Fibroblast of skin of left quadriceps (primary cell): ENCODE measurements at places on chromosomes 3 and 15.

- no peak for DNase-seq
Measured at GRCh38 chr15:80749589-80749988, 29.6 kb upstream of the CEMIP start.

DNA sequence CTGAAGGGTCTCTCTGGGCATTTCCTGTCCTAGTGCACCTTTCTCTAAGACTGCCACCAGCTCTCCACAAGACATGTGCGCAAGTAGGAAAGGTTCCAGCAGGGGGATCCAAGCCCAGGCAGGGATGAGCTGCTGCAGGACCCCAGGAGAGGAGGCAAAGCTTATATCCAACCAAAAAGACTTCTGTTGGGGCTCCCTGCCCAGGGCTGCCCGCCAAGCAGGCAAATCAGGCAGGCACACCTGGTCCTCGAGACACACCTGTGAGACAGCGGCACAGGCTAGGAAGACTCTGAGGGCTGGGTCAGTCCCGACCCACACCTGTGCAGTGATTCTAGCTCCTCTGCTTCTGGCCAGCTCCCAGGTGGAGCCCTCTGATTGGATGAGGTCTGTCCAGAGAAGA lies 80.6 kb downstream of the MYLK start:
- DNase-seq, result no peak

DNA sequence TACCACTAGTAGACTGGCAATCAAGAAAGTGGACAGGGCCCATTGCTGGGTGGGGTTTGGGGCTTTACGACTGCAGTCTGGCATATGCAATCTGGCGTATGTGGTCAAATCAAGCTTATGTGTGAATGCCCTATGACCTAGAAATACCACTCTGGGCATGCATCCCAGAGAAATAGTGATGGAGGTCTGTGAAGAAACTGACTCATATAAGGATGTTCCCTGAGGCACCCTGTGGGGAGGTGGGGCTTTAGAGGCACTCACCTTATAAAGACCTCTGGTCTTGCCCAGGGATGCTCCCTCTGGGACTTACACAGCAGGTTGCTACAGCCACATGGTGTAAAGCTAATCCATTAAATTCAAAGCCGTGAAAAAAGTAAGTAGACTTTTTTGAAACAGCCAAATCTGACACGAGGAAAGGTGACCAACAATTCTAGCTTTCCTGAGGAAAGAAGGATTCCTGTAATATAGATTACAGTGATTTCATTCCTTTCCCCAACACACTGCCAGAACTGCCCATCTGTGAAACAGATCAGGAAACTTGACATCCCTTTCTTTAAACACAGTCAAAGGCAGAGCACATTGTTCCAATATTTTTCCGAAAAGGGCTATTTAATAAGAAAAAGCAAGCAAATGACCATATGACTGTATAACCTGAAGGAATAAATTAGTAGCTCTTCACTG lies 13.6 kb downstream of the RARRES1 start:
- DNase-seq, result peak; percentile 69

- DNase-seq, result no peak
Measured at GRCh38 chr3:69058180-69058946, 6.2 kb upstream of the TMF1 start.

- no peak for DNase-seq
Measured at GRCh38 chr3:124587053-124587408, 143.2 kb upstream of the UMPS start.

DNA sequence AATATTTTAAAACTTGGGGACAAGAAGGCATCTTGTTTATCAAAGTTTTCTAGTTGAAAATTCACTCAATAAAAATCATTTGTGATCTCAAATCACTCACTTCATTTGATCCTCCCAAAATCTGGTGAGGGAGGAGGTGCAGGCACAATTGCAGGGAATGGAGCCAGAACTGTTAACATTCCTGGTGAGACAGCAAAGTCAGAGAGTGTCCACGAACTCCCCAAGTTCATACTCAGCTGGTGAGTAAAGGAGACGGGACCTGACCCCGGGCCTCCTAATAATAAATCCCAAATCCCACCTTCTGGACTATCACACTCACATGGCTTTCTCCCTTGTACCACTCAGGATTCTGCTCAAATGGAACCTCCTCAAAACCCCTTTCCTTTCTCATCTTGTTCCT lies 252.3 kb upstream of the LRTM1 start:
- no peak for DNase-seq

DNA sequence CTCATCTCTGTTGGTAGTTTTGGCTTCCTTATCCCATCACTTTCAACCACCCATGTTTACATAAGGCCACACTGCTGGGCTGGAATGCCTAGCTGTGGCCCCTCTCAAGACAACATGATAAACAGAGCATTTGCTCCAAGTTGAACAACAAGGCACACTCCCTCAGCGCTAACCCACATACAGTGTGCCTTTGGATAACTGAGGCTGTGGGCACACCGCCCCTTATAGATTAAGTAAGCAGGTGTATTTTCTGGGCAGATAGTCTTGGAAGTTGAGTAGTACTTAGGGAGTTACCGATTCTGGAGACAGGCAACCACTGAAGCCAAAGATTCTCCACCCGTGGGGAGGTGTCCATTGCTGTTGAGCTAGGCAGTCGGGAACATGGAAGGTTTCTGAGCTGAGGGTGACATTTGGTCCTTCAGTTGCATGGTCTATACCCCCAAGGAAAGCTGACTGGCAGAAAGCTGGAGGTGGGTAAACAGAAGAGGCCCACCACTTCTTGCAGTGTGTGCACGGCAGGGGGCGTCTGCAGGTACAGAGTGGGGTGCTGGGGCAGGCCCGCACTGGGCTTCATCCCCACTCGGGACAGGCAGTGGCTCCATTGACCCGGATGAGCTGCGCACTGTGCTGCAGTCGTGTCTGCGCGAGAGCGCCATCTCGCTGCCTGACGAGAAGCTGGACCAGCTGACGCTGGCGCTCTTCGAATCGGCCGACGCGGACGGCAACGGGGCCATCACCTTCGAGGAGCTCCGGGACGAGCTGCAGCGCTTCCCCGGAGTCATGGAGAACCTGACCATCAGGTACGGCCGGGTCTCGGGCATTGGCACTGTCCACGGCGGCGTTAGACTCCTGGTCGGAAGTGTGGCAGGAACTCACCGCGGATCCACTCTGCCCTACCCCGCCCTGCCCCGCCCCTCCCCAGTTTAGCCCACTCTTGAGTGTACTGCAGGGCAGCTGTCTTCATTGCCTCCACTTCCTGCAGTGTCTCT lies 16.8 kb downstream of the NOX5 start:
- DNase-seq, result no peak

DNA sequence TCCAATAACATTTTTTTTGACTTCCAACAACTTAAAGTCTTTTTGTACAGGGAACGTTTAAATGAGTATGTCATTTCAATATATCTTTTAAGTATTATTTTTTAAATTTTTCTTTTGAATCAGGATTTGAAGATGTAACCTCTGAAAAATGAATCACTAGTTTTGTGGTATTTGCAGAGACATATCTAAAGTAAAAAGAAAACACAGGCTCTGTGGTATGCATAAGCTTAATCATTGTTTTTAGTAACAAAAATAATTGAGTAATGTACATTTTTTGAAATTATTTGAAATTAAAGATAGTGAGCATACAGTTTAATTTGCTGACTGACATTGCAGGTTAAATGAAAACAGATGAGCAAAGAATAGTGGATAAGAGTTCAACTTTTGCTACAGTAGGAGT lies 531.3 kb downstream of the ROBO1 start:
- DNase-seq, result no peak

DNA sequence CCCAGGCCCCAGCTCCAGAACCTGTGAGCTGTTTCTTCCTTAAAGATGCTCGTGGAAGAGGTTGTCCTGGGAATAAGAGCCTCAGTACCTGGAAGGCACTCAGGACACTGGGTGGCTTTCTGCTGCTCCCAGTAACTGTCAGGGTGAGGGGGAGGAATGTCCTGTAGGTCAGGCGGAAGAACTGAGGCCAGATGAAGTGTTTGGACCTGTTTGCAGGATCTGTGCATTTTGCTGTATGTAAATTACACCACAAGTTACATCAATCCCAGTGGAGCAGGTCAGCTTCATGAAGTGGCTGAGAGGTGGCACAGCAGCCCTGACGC lies 27.1 kb downstream of the HDAC11 start:
- no peak for DNase-seq

- peak; percentile 89 for DNase-seq
Measured at GRCh38 chr3:175432376-175433025, 573.4 kb downstream of the NAALADL2 start.

GRCh38 chr15:78878356-78878755 lies 5.7 kb downstream of the MORF4L1 start:
- DNase-seq, result no peak

DNA sequence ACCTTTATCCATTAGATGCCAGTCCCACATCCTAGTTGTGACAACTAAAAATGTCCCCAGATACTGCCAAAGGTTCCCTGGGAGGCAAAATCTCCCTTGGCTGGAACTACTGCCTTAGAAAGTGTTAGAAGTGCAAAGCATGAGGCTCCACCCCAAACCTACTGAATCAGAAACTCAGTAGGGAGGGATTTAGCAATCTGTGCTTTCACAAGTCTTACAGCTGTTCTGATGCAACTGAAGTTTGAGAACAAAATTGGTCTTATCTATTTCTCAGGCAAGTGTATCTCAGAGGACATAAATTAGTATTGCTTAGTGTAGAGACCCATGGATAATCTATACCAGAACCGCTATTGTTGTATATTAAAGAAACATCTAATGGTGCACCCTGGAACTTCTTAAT lies 70.2 kb downstream of the CLDN1 start:
- DNase-seq, result no peak

DNA sequence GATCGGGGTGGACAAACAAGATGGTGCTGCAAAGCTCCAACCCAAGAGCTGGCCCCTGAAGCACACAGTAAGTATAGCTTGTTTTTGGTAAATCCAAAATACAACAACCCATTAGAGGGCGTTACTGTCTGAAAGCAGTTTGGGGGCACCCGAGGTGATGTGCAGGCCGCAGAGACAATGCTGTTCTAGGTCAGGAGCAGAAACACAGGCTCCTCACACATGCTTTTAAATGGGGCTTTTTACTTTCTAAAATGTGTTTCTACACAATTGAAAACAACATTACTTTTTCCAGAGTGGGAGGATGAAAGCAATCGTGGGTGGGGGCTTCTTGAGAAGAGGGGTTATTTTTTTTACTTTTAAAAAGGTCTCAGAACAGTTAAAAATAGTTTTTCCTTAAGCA lies 1029.3 kb upstream of the CFAP20DC start:
- no peak for DNase-seq

- no peak for DNase-seq
Measured at GRCh38 chr15:31197497-31198414, 96.2 kb upstream of the TRPM1 start.

DNA sequence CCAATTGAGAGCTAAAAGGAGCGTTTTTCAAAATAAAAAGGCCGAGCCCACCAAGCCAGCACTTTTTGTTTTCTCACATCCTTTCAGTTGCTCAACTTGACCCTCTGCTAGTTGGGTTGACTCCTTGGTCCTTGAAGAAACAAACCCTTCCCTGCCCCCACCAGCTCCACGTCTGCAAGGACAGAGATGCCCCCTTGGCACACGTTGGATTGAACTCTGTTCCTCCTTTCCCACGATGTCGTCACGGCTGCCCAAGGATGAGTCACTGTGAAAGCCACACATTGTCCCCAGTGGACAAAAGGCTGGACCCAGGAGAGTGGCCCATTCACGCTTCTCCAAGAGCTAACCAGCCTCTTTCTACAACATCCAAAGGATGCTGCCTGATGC lies 43.0 kb upstream of the SPATA12 start:
- DNase-seq, result no peak

DNA sequence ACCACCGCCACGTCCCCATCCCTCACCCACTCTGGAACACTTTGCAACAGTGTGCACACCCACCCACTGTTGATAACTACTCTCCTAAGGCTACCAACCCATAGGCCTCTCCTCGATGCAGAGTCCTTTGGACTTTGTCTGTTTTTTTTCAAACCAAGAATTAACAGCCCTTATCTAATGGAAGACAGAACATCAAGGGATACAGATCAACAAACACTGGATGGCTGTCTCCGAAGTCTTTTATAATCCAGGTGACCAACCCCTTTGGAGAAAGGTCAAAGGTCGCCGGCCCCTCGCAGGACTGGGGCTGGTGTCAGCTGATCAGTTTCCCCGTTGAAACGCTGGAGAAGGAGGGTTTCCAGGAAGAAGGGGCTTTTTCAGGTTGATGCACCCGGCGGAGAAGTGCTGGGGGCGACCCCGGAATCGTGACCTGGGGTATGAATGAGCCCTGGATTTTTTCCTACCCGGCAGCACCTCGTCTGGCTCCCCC lies 532 bp downstream of the B4GALT4 start:
- no peak for DNase-seq

DNA sequence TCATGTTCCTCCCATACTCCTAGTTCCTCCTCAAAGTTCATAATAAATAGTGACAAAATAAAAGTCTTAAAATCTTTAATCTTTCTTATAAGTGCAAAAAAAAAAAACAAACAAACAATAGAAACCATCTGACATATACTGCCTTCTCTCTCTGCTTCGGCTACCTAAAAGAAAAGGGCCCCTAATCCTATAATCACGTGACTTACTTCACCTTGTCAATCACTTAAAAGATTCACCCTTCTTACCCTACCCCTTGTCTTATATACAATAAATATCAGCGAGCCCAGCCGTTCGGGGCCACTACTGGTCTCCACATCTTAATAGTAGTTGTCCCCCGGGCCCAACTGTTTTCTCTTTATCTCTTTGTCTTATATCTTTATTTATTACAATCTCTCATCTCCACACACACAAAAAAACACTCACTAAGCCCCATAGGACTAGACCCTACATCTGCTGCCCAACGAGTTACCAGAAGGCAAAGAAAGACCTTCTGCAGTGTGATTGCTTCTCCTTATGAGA lies 28.8 kb downstream of the MKRN3 start:
- no peak for DNase-seq

GRCh38 chr3:79976466-79976865 lies 208.7 kb upstream of the ROBO1 start:
- no peak for DNase-seq

GRCh38 chr3:195803289-195803908 lies 8.3 kb downstream of the MUC4 start:
- no peak for DNase-seq

GRCh38 chr3:13093687-13094086 lies 20.5 kb upstream of the IQSEC1 start:
- DNase-seq, result no peak

DNA sequence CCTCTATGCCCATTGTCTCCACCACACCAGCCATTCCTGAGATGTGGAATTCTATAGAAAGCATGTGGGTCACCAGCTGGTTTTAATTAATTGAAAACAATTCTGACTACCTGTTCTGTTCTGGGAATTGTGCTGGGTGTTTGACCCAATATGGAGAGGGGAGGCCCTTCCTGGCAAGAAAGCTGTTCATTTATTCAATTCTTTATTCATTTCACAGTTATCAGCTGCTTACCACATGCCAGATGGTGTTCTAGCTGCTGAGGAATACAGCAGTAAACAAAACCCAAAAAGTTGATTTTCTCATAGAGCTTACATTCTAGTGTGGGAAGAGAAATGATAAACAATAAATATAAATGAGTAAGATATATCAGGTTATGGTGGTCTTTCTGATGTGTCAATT lies 296.1 kb upstream of the RASGRP1 start:
- peak; percentile 51 for DNase-seq

GRCh38 chr3:128217702-128218547 lies 64.6 kb downstream of the EEFSEC start:
- no peak for DNase-seq

- DNase-seq, result no peak
Measured at GRCh38 chr15:89117790-89118189, 29.5 kb downstream of the ABHD2 start.
